CD4-positive, CD25-positive, alpha-beta regulatory T cell (primary cell): ENCODE measurements at places on chromosomes 11 and 22.

GRCh38 chr22:49004484-49005399, 822.9 kb downstream of the BRD1 start:
- DNase-seq: no peak

DNA sequence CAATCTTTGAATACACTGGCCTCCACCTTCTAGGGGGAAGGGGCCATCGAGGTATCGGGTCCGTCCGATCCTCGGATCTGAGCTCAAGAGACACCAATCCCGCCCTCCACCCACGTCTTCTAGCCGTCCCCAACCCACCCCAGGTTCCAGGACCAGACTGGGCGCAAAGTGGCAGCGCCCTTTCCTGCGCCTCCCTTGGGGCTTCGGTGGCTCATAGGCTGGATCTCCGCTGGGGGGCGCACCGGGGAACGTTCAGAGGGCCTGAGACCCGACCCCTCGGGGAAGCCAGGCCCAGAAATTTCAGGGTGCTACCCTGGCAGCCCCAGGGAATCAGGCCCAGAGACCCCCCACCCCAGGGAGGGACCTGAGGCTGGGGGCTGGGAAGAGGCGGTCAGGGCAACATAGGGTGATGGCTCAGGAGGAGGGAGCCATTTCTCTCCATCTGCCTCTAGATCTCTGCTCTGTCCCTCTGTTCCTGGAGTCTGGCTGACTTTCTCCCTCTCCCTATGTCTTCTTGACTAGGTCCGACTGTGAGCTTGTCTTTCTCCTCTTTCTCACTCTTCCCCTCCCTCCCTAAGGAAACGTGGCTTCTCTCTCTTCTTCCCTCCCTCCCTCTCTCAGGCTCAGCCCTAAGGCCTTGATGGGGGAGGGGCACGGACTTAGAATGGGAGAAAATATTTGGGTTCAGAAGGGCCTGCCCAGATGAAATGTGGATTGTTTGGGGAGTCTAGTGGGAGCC, 1.1 kb downstream of the CREB3L1 start:
- DNase-seq: no peak

GRCh38 chr11:121581607-121582006, 128.8 kb upstream of the SORL1-AS1 start:
- no peak for DNase-seq

- DNase-seq: no peak
These were observed 29.3 kb upstream of the ROBO3 start for GRCh38 chr11:124835918-124836317.

DNA sequence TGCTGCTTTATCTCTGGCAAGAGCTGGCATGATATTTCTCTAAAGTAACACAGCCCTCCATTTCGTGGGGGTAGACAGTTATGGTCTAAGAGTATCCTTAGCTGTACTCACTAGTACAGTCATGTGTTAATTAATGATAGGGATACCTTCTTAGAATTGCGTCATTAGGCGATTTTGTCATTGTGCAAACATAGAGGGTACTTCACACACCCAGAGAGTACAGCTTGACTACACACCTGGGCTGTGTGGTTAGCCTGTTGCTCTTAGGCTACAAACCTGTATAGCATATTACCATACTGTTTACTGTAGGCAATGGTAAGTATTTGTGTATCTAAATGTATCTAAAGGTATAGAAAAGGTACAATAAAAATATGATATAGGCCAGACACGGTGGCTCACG, 17.0 kb downstream of the XRCC6 start:
- no peak for DNase-seq

DNA sequence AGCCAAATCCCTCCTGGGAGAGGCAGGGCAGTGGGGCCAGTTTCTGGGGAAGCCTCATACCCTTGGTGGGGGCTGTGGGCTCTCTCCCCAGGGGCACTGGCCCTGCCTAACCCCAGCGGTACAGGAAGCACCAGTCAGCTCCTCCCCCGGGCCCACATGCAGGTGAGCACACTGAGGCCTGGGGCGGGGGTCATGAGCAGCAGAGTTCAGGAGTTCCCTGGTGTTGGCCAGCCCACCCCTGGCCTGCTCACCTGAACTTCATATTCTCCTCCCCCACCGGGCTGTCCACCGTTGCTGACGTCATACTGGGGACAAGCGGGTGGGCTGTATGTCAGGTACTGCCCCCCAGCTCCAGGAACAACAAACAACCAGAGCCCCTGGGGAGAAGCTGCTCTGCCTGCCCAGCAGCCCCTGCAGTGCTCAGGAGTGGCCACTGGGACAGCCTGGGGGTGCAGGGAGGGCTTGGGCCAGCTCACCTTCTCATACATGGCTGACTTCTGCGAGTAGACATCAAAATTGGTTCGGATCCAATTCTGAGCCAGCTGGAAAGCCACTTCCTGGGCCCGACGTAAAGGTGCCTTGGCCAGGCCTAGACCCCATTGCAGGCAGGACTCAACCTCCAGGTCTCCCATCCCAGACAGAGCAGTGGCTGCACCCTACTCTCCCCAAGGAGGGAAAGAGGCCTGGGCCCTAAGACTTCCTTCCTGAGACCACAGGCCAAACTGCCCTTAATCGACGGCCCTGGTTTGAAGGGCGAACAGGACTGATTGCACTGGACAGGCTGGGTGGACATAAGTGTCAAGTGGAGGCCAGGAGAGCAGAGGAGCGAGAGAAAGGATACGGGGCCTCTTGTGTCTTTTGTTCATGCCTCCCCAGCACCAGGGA, 20.8 kb downstream of the TREH start:
- no peak for DNase-seq

DNA sequence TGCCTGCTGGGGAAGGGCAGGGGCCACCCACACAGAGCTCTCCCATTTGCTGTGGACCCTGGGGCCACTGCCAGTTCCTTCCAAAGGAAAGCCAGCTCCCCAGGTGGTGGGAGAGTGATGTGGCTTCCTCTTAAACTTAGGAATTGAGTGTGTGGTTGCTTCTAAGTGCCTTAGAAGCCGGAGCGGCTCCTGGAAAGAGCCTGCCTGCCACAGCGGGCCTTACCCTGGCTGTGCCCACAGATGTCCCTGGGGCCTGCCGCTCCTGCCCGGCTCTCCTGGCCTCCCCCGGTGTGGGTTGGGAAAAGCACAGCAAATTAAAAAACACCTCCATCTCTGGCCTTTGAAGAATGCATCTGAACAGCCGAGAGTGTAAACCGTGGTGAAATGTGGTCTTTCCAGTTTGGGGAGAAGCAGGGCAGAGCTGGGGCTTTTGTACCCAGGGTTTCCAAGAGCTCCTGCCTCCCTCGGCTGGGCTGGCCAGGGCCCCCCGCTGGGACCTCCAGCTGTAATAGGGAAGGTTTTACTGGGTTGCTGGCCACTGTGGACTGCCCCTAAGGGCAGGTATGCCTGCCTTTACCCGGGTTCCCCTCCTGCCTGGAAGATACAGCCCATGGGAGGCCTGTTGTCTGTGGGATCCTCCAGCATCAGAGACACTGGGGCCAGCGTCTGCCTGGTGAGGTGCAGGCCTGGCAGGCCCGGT, 30.2 kb downstream of the LRP5 start:
- DNase-seq: no peak

DNA sequence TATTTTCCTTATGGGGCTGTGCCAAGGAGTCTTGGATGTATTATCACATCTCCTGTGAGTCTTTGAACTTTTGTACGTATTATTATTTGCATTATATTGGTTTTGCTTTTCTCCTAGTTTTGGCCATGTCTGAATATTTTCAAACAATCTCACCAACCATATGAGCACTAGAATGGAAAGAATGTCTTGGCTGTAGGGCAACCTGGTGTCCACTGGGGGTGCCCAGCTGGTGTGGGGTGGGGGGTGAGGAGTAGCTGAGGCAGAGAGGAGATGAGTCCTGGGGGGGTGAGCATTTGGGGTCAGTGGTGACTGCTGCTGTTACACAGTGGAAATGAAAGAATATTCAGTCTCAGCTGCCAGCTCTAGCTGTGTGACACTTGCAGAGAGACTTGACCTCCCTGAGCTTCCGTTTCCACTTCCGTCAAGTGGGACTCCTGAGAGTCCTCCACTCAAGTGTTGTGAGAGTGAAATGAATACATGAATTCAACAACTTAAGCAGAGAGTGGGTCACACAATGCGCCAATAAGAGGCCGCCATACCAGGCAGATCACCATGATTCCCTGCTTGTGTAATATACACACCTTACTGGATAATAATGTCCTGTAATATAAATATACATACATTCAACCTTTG, 12.7 kb upstream of the PVALB start:
- DNase-seq: no peak

GRCh38 chr22:25827415-25827814, 85.4 kb downstream of the MYO18B start:
- DNase-seq: no peak

- DNase-seq: no peak
These were observed 219.4 kb downstream of the CADM1 start for GRCh38 chr11:115284773-115285172.

GRCh38 chr11:19525714-19526113, 186.9 kb upstream of the NAV2 start:
- no peak for DNase-seq

DNA sequence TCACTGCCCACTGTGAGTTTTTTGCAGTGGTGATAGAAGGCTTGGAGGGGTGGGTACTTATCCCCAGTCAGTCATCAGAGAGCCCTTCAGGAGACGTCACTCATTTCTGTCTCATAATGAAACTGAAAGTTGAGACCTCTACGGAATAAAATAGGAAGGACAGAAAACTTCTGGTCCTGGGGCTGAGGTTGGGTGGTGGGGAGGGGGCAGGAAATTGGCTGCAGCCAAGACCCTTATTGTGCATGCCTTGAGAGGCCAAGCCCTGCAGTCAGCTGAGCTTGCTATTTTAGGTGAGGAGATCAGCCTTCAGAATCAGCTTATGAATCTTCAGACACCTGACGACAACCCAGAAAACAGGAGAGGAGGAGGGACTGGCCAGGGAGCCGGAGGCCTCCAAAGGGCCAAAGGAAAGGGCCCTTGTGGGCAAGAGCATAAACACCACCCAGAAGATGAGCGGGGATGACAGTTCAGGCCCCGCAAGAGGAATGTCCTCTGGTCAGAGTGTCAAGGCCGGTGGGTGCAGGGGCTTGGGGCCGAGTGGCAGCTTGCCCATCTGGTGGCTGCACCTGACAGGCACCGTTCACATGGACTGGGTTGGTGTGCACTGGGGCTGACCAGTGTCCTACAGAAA, 17.9 kb upstream of the ADA2 start:
- peak; percentile 86 for DNase-seq

DNA sequence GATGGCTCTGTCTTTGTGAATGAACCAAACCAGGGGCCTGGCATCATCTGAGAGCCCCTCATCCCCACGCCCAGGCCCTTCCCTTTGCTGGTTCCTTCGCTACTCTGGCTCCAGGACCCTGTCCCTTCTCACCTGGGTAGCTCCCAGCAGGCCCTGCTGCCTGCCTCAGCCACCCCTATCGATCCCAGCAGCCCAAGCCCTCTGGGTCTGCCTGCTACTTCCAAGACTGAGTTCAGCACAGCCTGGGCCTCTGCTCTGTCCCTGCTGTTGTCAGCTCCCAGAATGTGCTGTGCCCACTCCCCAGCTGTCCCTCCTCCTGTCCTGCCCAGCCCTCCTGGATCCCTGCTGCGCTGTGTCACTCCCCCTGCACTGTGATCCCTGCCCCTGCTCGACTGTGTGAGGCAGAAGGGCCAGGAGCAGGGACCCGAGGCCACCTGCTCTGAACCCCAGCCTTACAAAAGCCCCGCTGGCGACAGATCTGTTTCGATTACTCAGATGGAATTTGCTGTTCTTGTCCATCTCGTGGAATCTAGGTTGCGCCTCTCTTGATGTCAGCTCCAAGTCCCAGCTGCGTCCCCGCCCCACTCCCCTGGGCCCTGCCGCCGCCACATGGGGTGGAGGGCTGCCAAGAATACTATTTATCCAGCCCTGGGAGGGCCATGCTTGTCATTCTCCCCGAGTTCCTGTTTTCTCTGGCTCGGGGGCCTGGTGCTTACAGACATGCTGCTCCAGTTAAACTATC, 13.0 kb downstream of the MRPL21 start:
- no peak for DNase-seq

DNA sequence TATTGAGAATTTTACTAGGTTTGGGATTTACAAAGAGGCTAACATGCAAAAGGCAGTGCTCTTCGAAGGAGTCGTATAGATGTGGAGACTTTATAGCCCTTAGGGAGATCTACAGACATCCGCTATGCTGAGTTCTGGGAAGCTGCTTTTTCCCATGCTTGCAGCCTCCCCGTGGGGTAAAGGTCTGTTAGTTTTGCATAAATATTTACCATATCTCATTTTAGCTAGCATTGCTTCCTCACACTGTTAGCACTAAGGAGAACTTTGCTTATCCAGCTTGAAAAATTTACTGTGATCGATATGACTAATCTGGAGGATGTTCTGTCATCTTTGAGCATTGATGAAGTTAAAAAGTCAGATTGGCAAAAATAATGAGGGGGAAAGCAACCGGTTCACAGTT, 18.6 kb downstream of the ARHGEF12 start:
- no peak for DNase-seq

DNA sequence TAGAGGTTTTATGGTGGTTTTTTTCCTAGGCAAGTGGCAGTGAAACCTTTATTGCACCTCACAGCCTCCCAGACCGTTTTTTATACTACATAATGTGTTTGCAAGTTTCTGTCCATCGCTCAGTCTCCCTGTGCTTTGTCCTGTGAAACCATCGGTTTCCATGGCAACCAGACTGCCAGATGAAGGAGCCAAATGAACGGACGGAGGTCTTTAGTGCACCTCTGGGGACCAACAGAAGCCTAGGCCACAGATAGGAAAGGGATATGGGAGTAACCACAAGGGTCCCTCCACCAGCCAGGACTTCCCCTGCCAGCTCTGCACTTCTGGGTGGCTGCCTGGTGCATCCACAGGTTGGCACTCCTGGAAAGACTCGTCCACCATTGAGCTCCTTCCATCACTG, 165.0 kb downstream of the CHST1 start:
- DNase-seq: no peak

DNA sequence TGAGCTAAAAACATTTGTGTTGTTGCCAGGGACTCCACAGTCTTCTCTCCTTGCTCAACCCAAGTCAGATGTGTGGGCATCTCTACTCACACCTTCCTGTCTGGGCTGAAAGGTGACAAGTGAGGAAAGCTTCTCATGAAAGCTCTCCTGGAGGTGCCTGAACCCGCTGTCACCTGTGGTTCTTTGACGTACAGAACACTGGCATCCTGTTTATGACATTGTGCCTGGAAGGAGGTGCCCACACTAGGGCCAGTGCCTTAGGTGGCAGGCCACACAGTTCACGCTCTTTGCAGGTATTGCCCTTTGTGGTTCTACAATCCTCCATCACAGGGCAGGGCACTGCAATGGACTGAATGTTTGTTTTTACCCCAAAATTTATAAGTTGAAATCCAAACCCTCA, 108.5 kb downstream of the CD44 start:
- peak; percentile 74 for DNase-seq

DNA sequence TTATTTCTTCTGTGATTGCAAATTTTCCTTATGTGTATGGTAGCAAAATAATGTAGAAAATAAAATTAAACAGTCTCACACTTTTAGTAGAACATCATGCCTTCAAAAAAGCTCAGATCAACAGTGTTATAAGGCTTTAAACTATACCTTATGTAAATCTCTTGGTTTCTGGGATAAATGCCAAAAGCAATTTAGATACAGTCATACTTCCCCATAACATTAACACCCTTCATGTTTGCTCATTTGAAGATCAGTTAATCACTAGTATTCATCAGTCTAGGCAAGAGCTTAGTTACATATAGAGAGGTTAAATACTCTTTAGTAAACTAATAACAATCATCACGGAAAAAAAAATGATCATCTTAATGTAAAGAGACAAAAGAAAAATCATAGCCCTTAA, 421.8 kb upstream of the ANO3 start:
- no peak for DNase-seq
